Activated T-cell treated with anti-CD3 and anti-CD28 coated beads, Interleukin-2, amount 50 U/mL, for 24 hours (primary cell): ENCODE measurements at places on chromosomes 12 and 14.
A peak's percentile ranks its signal among the peaks of the same experiment; 100 is the strongest.

DNA sequence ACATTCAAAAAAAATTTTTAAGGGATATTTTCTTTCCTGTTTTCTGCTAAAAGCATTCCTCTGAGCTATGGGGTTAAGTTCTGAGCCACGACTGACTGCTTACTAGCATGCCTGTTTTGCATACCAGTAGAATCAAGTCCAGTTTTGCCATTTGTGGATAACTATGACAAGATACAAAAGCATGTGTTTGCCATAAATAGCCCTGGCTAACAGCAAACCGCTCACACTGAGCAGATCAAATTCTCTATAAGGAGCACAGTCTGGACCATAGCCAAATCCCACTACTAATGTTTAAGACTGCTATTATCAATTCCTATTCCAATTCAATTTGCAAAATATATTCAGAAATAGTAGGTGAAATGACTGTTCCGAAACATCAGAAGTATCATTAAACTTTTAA, 3.2 kb downstream of the CFL2 start:
- H3K36me3 ChIP-seq: peaks cover 32% of the 10 kb centered on the region
- no peak for DNase-seq
- no peaks in the 10 kb centered on the region for H3K27me3 ChIP-seq
- no peak overlapping the region for H3K4me3 ChIP-seq
- peaks cover 32% of the 10 kb centered on the region for H3K4me1 ChIP-seq

GRCh38 chr12:74732826-74733225, 195.2 kb downstream of the ATXN7L3B start:
- H3K36me3 ChIP-seq: no peaks in the 10 kb centered on the region
- H3K4me1 ChIP-seq: no peaks in the 10 kb centered on the region
- H3K4me3 ChIP-seq: no peak overlapping the region
- no peak overlapping the region for H3K27ac ChIP-seq
- peaks cover 3% of the 10 kb centered on the region for H3K27me3 ChIP-seq
- no peak for DNase-seq

GRCh38 chr12:6608592-6609281, 1.6 kb upstream of the CHD4 start:
- peaks cover 26% of the 10 kb centered on the region for H3K36me3 ChIP-seq
- no peak overlapping the region for H3K27ac ChIP-seq
- peak; percentile 71 for DNase-seq
- no peak overlapping the region for H3K4me3 ChIP-seq
- H3K27me3 ChIP-seq: no peaks in the 10 kb centered on the region

GRCh38 chr14:105387530-105387922, 10.8 kb upstream of the TEX22 start:
- H3K27me3 ChIP-seq: no peaks in the 10 kb centered on the region
- DNase-seq: no peak
- H3K27ac ChIP-seq: no peak overlapping the region
- peaks cover 4% of the 10 kb centered on the region for H3K4me1 ChIP-seq
- peaks cover 21% of the 10 kb centered on the region for H3K36me3 ChIP-seq

DNA sequence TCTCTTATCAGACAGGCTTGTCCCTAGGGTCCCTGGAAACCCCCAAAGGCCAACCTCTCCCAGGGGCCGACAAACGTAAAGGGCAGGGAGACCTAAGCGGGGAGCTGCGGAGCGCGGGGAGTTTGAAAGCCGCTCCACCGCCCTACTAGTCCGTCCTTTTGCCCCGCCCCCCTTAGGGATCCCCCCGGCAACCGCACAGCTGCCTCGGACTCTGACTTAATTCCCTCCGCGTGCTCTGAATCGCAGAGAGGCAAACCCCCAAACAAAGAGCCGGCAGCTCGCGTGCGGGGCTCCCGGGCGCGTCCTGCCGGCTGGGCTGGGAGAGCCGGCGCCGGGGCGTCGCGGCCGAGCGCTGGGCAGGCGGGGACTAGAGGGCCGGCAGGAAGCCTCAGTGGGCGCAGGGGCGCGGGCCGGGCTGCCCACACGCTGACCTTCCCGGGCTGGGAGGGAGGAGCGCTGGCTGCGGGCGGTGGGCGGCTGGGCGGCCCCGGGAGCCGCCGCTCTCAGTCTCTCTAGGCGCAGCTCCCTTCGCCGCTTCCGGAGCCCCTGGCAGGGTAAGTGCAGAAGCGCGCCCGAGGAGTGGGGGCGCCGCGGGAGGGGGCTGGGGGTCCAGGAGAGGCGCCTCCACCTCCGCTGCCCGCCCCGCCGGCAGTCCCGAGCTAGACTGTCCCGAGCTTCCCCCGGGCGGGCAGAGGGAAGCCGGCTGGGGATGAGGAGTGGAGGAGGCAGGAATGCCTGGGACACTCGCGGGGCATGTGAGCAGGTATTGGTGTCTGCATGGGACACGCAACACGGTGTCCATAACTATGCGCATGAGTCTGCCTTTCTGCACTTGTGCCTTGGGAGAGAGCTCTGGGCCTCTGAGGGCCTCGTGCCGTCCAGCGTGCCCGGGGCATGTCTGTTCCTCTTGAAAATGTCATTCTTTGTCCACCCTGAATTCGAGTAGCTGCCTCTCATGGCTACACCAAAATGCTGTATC, at the start of gene TSPAN11:
TSPAN11 (plus strand) TSS at position 506 of the 979 bp plus-strand sequence. CDS start 27,244 bp downstream, outside the sequence.
- no peak within 1 kb of the TSS for H3K27ac ChIP-seq
- no peak within 1 kb of the TSS for H3K4me3 ChIP-seq
- H3K27me3 ChIP-seq: peaks cover 69% of the 10 kb centered on the region
- H3K4me1 ChIP-seq: peaks cover 1% of the 10 kb centered on the region

DNA sequence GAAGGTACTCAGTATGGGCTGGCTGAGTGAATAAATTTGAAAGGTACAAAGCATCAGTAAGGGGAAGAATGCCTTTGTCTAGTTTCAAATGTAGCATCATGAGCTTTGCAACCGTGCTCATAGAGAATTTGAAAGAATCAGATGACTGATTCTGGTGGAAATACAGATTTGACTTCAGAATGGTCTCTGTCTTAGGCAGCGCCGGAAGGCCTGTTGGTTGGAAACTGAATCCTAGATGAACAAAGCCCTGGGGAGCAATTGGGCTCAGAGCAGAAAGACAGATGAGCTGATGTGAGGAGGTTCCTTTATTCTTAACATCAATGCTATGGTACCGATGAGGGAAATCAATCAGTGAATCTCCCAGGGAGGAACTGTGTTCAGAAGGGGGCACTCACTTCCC, 137.3 kb downstream of the SNAPC1 start:
- no peak overlapping the region for H3K27ac ChIP-seq

DNA sequence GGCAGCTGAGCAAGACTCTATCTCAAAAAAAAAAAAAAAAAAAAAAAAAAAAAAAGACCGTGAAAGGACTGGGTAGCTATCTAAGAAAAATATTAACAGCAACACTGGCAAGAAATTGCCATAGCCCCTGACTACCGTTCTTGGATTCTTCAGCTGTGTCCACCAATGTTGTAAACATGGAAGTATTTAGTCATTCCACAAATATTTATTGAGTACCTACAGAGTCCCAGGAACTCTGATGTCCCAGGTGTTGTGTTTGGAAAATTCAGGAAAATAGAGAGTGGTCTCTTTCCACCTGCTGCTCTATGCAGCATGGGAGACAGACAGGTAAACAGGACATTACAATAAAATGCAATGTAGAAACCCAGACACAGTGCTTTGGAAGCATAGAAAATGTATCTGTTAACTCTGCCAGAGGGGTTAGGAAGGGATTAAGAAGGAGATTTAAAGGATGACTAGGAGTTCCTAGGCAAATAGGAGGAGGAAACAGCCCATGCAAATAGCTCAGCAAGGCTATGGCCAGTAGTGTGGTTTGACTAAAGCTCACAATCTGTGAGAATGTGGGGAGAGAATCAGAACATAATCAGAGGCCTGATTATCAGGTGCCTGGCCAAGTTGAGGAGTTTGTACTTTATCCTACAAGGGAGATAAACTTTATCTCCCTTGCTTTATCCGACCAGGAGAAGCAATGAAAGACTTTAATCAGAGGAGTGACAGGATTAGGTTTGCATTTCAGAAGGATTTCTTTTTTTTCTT, 2.1 kb upstream of the DLST start:
- DNase-seq: no peak
- no peak overlapping the region for H3K4me3 ChIP-seq
- peaks cover 24% of the 10 kb centered on the region for H3K36me3 ChIP-seq
- H3K4me1 ChIP-seq: peaks cover 57% of the 10 kb centered on the region
- H3K27me3 ChIP-seq: no peaks in the 10 kb centered on the region

GRCh38 chr14:104800771-104801519, at the start of gene ZBTB42:
TSS of gene ZBTB42 (plus strand) at chr14:104801101. CDS start at chr14:104801198, 97 bp downstream.
- peaks cover 37% of the 10 kb centered on the region for H3K4me1 ChIP-seq
- H3K36me3 ChIP-seq: peaks cover 3% of the 10 kb centered on the region
- peaks cover 6% of the 10 kb centered on the region for H3K27me3 ChIP-seq
- peak within 1 kb of the TSS; percentile 67 for H3K27ac ChIP-seq
- DNase-seq: peak; percentile 77

GRCh38 chr14:91858536-91859275, 8.6 kb downstream of the TC2N start:
- H3K4me3 ChIP-seq: no peak overlapping the region
- no peak for DNase-seq
- H3K27ac ChIP-seq: peak overlapping the region; percentile 77
- H3K27me3 ChIP-seq: no peaks in the 10 kb centered on the region
